ENCODE measurements at places on chromosomes 3 and 15. TPM values are rescaled to one million over a fixed set of nuclear protein-coding genes. Genes with fewer than 3 reads are reported as not detected.
A peak's percentile ranks its signal among the peaks of the same experiment; 100 is the strongest.

- DNase-seq: peak; percentile 65
- no peaks in the 10 kb centered on the region for H3K36me3 ChIP-seq
- H3K4me3 ChIP-seq: no peak overlapping the region
- H3K4me1 ChIP-seq: peaks cover 37% of the 10 kb centered on the region
- H3K27me3 ChIP-seq: no peaks in the 10 kb centered on the region
Observed at GRCh38 chr3:158768361-158768787, 33.5 kb upstream of the MFSD1 start.

The TM4SF1 gene
- 102 TPM for total RNA-seq

GRCh38 chr3:108804966-108805365 is 17.6 kb upstream of the TRAT1 start:
- no peak overlapping the region for H3K4me3 ChIP-seq
- no peaks in the 10 kb centered on the region for H3K36me3 ChIP-seq
- H3K27ac ChIP-seq: no peak overlapping the region
- no peaks in the 10 kb centered on the region for H3K4me1 ChIP-seq
- no peak for DNase-seq
- no peaks in the 10 kb centered on the region for H3K27me3 ChIP-seq

The NSUN3 gene
- total RNA-seq: 3.3 TPM

The A4GNT gene
- not detected for total RNA-seq

GRCh38 chr15:33737687-33738601 is 230.4 kb upstream of the CHRM5 start:
- no peaks in the 10 kb centered on the region for H3K27me3 ChIP-seq
- no peaks in the 10 kb centered on the region for H3K4me1 ChIP-seq
- H3K27ac ChIP-seq: no peak overlapping the region
- H3K4me3 ChIP-seq: no peak overlapping the region

The SKOR1 gene
- 0.35 TPM for total RNA-seq
